Astrocyte of the spinal cord (primary cell): ENCODE measurements at places on chromosomes 7 and 10.
A peak's percentile ranks its signal among the peaks of the same experiment; 100 is the strongest.

GRCh38 chr7:26102176-26102575 is 49.8 kb upstream of the NFE2L3 start:
- DNase-seq: no peak

GRCh38 chr10:11854301-11854700 is 31.1 kb downstream of the PROSER2 start:
- DNase-seq: no peak

GRCh38 chr10:68111584-68111983 is 2.3 kb downstream of the MYPN start:
- no peak for DNase-seq

DNA sequence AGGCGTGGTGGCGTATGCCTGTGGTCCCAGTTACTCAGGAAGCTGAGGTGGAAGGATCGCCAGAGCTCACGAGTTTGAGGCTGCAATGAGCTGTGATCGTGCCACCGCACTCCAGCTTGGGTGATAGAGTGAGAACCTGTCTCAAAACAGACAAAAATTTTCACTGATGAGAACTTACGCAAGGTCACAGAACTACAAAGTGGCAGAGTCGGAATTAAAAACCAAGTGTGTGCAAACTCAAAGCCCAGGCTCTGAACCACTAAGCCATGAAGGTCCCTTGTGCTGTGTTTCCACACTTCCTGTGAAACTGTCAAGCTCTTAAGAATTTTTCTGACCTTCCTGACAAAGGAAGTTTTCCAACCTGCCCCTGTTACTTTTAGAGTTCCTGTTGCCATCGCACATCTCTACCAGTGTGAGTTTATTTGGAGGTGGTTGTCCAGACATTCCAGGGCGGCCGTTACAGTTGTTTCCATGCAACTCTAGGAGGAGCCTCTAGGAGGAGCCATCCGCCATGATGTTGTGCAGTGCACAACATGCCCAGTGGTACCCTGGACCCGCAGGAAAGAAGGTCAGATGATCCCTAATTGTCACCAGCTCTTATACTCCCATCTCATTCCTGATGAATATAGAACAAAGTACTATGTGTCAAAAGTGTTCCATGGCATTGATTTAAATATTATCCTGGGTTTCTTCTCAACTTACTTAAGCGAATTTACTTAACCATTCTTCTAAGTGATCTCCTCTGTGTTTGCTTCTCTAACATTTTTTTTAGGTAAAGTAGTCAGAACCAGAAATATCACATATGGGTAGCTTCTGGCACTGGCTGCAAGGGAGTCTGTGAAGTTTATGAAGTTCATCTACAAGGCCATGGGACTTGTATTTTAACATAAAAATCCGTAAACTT is 49.0 kb upstream of the LYZL1 start:
- DNase-seq: no peak

- DNase-seq: no peak
Observed at GRCh38 chr7:43479543-43479942, 103.4 kb upstream of the STK17A start.

DNA sequence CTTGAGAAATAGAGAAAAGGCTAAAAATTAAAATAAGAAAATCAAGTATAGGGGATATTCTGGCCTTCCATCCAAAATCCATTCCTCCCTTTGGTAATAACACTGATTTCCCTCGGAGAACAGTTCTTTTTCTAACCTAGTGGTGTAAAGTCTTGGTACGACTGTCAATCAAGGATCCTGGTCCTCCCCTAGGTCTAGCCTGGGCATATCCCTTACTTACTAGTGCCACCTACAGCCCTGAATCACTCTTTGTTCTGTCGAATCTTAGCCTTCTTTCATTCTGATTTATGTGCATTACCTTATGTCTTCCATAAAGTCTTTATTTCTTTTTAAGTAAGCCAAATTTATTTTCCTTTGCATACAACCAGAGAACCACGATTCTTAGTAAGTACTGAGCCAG is 298.7 kb upstream of the LRRTM3 start:
- DNase-seq: peak; percentile 4

DNA sequence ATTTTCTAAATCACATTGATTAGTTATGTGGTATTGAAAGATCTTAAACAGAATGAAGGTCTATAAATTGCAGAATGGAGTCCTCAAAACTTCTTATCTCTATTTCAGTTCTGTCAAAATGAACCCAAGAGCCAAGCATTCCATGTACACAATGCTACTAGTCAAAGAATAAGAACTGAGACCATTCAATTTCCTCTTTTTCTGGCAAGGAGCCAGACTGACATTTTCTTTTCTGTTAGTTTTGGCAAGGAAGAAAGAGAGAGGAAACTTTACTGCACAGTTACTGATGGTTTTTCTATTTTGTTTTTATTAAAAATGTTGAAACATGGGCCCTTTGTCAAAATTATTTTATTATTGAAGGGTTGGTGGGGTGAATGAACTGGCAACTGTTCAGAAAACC is 181.8 kb upstream of the FERD3L start:
- DNase-seq: peak; percentile 78

DNA sequence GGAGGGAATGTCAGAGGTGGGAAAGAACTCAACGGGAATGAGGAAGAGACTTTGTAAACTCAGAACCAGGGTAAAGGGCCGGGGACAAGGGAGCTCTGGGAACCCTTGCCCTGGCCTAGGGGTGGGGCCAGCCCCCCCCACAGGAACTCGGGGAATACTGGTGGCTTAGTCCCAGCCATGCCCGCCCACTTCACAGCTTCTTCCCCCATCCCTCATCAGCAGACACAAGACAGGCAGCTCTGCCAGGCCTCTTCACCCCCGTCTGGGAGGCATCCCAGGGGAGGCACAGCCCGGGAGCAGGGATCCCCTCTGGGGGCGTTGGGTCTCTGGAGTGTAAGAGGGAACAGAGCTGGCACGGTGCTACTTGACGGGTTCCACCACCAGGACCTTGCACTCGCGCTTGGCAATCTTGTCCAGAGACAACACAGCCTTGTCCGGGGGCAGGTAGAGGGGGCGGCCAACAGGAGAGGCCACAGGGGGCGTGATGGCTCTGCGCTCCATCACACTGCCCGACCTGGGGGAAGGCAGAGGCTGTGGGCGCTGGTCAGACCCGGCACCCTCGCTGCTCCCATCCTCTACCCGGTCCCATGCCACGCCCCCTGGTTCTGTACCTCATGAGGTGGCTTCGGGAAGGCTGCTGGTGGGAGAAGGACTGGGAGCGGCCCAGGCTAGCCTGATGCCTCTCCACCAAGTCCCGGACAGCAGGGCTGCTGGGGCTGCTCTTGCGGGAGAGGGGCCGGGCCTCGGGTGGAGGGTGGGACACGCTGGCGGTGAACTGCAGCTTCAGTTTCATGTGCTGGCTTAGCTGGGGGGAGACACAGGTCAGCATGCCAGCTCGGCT is 3.7 kb downstream of the TRAPPC14 start:
- no peak for DNase-seq

- no peak for DNase-seq
Observed at GRCh38 chr10:45427970-45428366, 54.0 kb downstream of the ALOX5 start.

- DNase-seq: no peak
Observed at GRCh38 chr10:58985216-58985615, 191.2 kb upstream of the PHYHIPL start.

- DNase-seq: peak; percentile 51
Observed at GRCh38 chr7:24143547-24143946, 140.4 kb upstream of the NPY start.
